ENCODE measurements at places on chromosomes 11 and 22. TPM values are rescaled to one million over a fixed set of nuclear protein-coding genes. Genes with fewer than 3 reads are reported as not detected.
A peak's percentile ranks its signal among the peaks of the same experiment; 100 is the strongest.

DNA sequence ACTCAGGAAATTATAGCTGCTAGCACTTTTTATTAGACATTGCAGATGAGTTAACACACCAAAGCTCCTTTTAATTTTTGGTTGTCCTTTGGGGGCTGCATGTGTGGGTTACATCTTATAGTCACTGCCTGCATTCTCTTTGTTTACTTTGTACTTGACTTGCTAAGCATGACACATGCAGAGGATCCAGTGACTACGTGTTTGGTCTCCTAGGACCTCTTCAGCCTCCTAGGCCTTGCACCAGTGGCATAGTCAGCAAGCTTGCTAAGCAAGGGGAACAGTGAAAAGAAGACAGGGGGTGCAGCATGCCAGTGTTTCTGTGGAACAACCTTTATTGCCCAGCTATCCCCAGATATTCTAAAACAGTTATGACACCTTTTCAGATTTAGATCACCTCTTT, 108.2 kb downstream of the PAX6 start:
- no peaks in the 10 kb centered on the region for H3K4me1 ChIP-seq
- no peaks in the 10 kb centered on the region for H3K36me3 ChIP-seq
- H3K27ac ChIP-seq, result no peak overlapping the region
- H3K4me3 ChIP-seq, result no peak overlapping the region

GRCh38 chr22:46483353-46483752, 54.1 kb downstream of the CELSR1 start:
- H3K27me3 ChIP-seq, result no peaks in the 10 kb centered on the region
- peak; percentile 24 for DNase-seq
- no peaks in the 10 kb centered on the region for H3K36me3 ChIP-seq
- H3K4me3 ChIP-seq, result no peak overlapping the region
- peaks cover 10% of the 10 kb centered on the region for H3K4me1 ChIP-seq

- H3K36me3 ChIP-seq, result no peaks in the 10 kb centered on the region
- no peaks in the 10 kb centered on the region for H3K27me3 ChIP-seq
- DNase-seq, result peak; percentile 41
- no peak overlapping the region for H3K27ac ChIP-seq
- H3K4me3 ChIP-seq, result no peak overlapping the region
Observed at GRCh38 chr11:66386171-66387069, 14.9 kb upstream of the SLC29A2 start.

DNA sequence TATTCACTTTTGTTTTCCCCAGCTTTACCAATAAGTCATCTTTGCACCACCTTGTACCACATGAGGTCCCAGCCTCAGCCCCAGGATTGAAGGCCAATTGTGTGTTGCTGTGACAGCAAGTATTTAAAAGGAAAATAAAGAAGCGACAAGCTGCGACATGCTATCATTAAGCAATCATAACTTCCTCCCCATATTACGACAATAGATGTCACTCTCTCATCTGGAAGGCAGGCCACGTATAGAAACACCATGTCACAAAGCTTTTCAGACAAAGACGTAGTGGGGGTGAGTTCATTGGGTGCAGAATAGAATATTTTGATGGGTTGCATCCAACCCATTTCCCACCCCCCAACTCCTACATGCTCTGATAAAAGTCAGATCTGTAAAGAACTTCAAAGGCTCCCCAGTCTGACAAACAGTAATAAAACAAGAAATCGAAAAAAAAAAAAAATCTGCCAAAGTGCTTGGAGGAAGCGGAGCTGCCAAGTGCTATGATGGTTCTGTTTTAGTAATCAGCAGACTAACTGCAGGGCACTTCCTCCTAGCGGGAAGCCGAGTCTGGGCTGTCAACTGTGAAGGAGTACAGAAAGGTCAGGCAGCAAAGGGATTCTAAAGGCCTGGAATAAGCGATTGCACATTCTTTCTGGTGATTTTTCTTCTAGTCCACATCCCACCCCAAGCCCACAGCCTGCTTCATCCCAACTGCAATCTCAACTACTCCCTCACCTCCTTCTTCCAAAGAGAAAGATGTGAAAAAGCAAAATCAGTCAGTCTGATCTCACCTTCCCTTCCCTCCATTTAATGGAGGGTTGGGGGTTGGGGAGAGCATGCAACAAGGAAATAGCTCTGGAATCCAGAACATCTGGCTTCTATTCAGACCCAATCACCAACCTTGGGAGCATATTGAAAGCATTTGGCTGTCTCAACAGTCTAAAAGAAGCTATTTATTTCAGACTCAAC, 131.4 kb upstream of the UBASH3B start:
- no peak for DNase-seq
- no peaks in the 10 kb centered on the region for H3K4me1 ChIP-seq
- H3K4me3 ChIP-seq, result no peak overlapping the region
- H3K36me3 ChIP-seq, result no peaks in the 10 kb centered on the region

- H3K4me1 ChIP-seq, result peaks cover 9% of the 10 kb centered on the region
- no peaks in the 10 kb centered on the region for H3K27me3 ChIP-seq
- H3K27ac ChIP-seq, result no peak overlapping the region
- no peaks in the 10 kb centered on the region for H3K36me3 ChIP-seq
- DNase-seq, result no peak
Observed at GRCh38 chr11:120332822-120333716, 3.1 kb upstream of the ARHGEF12 start.

- no peak for DNase-seq
- H3K4me1 ChIP-seq, result peaks cover 25% of the 10 kb centered on the region
- no peaks in the 10 kb centered on the region for H3K27me3 ChIP-seq
- H3K4me3 ChIP-seq, result peak within 1 kb of the TSS; percentile 94
- H3K27ac ChIP-seq, result peak within 1 kb of the TSS; percentile 77
Observed at GRCh38 chr22:25564320-25564978, at the start of gene GRK3. Gene GRK3, plus strand, starts transcription at chr22:25564675. Its CDS starts 366 bp downstream, at chr22:25565041.

- H3K27ac ChIP-seq, result no peak overlapping the region
- H3K4me1 ChIP-seq, result no peaks in the 10 kb centered on the region
- no peak overlapping the region for H3K4me3 ChIP-seq
- H3K27me3 ChIP-seq, result no peaks in the 10 kb centered on the region
Observed at GRCh38 chr11:60871378-60872061, 4.2 kb downstream of the ZP1 start.

GRCh38 chr11:121456151-121456550, 3.4 kb upstream of the SORL1-AS1 start:
- peak overlapping the region; percentile 76 for H3K27ac ChIP-seq
- no peak for DNase-seq
- H3K4me3 ChIP-seq, result peak overlapping the region; percentile 71
- H3K27me3 ChIP-seq, result no peaks in the 10 kb centered on the region
- peaks cover 31% of the 10 kb centered on the region for H3K4me1 ChIP-seq

DNA sequence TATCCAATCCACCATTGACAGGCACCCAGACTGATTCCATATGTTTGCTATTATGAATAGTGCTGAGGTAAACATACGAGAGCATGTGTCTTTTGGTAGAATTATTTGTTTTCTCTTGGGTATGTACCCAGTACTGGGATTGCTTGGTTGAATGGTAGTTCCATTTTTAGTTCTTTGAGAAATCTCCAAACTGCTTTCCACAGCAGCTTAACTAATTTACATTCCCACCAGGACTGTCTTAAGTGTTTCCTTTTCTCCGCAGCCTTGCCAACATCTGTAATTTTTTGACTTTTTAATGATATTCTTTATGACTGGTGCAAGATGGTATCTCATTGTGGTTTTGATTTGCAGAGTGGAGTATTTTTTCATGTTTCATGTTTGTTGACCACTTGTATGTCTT, 8.3 kb downstream of the FDX1 start:
- DNase-seq, result no peak
- H3K4me3 ChIP-seq, result no peak overlapping the region
- H3K4me1 ChIP-seq, result peaks cover 11% of the 10 kb centered on the region

- H3K4me3 ChIP-seq, result no peak overlapping the region
- no peak overlapping the region for H3K27ac ChIP-seq
- no peaks in the 10 kb centered on the region for H3K36me3 ChIP-seq
- DNase-seq, result no peak
Observed at GRCh38 chr22:37403267-37403960, 23.9 kb downstream of the ELFN2 start.

- no peak overlapping the region for H3K27ac ChIP-seq
- no peak for DNase-seq
- H3K36me3 ChIP-seq, result no peaks in the 10 kb centered on the region
- H3K27me3 ChIP-seq, result no peaks in the 10 kb centered on the region
- H3K4me1 ChIP-seq, result no peaks in the 10 kb centered on the region
Observed at GRCh38 chr11:6568191-6568918, 35.1 kb downstream of the RRP8 start.

DNA sequence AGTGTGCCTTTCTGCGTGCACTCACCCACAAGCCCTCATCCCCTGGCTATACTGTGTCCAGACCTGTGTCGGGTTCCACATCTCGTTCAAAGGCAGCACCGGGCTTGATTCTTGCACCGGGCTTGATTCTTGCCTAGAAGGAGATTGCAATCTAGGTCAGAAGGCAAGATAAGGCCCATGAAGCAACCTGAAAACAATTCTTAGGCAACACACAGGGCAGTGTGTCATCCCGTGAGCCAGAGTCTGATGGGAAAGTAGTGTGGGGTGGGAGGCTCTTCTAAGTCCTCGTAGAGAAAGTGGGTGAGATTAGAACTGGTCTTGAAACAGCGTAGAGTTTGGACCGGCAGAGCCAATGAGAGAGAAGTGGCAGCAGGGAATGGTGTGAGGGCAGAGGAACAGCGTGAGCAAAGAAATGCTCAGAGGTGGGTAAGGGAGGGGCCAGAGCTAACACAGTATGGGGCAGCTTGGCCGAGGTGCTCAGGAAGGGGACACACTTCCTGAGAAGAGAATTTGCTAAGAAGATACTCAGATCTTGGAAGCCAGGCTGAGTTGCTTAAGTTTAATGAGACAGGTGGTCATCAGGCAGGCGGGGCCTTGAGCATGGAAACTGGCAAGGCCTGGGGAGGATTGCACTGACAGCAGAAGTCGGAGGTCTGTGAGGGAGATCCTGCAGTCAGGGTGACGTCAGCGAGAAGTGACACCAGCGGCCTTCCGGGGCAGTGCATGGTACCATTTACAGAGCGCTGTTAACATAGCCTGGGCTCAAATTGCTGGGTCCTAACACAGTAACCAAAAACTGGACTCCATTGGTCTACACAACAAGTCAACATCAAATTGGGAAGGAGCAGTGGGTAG, 40.7 kb upstream of the DKK3 start:
- no peak for DNase-seq
- H3K36me3 ChIP-seq, result no peaks in the 10 kb centered on the region
- no peaks in the 10 kb centered on the region for H3K27me3 ChIP-seq
- no peak overlapping the region for H3K27ac ChIP-seq
- H3K4me3 ChIP-seq, result no peak overlapping the region

Gene OR51E2
- not detected for polyA plus RNA-seq

Gene MYEOV
- not detected for polyA plus RNA-seq

Gene ARHGAP1
- polyA plus RNA-seq, result 32.6 TPM

Gene CLCF1
- 0.23 TPM for polyA plus RNA-seq

Measured in GM12878 (cell line).